ENCODE measurements at places on chromosomes 7 and 10. TPM values are rescaled to one million over a fixed set of nuclear protein-coding genes. Genes with fewer than 3 reads are reported as not detected.

GRCh38 chr7:68203251-68203650, 1206.6 kb downstream of the TYW1 start:
- H3K27ac ChIP-seq = no peak overlapping the region
- H3K27me3 ChIP-seq = no peaks in the 10 kb centered on the region
- H3K4me1 ChIP-seq = no peaks in the 10 kb centered on the region

- no peaks in the 10 kb centered on the region for H3K36me3 ChIP-seq
- H3K27me3 ChIP-seq = peaks cover 63% of the 10 kb centered on the region
- peaks cover 22% of the 10 kb centered on the region for H3K4me1 ChIP-seq
- no peak overlapping the region for H3K27ac ChIP-seq
Observed at GRCh38 chr7:19110026-19110730, 7.3 kb downstream of the TWIST1 start.

The CTNNA3 gene
- not detected for total RNA-seq

- no peaks in the 10 kb centered on the region for H3K27me3 ChIP-seq
- no peaks in the 10 kb centered on the region for H3K4me1 ChIP-seq
- H3K36me3 ChIP-seq = peaks cover 22% of the 10 kb centered on the region
- no peak overlapping the region for H3K27ac ChIP-seq
- H3K4me3 ChIP-seq = no peak overlapping the region
Observed at GRCh38 chr7:65387891-65388290, 14.2 kb downstream of the ZNF92 start.

The GALNT17 gene
- total RNA-seq = 5.3 TPM
